ENCODE measurements at places on chromosomes 3 and 15.

DNA sequence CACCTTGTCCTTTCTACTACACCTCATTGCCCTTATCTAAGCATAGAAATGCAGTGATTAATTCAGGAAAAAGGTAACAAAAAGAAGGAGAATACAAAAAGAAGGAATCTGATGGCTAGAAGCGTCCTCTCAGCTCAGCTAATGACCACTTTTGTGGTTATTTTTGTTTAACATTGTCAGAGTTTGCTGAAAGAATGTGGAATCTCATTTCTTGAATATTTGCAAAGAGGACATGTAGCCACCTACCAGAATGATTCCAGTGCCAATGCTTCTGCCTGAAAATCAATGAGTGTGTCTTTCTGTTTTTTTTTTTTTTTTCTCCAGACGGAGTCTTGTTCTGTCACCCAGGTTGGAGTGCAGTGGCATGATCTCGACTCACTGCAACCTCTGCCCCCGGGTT is 24.5 kb downstream of the NANOGP8 start:
- DNase-seq: no peak

DNA sequence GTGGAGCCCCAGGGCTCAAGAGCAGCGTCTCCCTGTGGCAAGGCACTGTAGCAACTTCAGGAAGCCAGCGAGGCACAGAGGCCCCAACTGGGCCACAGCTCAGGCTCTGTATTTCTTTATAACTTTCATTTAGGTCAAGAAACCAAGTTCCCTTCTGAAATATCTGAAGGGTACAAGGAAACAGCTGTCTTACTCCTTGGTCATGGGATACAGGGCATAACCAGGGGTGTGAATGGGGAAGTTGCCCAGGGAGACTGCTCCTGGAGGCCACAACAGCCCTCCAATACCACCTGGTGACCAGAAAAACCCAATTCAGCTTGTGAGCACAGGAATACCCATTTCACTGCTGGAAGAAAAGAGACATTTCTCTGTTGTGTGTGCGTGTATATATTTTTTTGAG is 13.3 kb upstream of the SPTBN5 start:
- no peak for DNase-seq

GRCh38 chr3:12040902-12041301 is 36.7 kb downstream of the SYN2 start:
- DNase-seq: no peak

DNA sequence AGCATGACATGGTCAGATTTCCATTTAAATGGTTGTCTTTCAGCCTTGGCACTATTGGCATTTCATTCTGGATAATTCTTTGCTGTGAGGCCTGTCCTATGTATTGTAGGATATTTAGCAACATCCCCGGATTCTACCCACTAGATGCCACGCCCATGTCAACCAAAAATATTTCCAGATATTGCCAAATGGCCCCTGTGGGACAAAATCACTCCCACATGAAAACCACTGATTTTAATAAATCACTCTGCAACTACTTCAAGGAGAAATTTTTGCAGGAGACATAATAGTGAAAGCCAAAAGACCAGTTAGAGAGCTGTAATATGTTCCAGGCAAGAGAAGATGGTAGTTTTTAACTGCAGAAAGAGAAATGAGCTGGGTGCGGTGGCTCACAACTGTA is 55.9 kb upstream of the RARB start:
- no peak for DNase-seq

DNA sequence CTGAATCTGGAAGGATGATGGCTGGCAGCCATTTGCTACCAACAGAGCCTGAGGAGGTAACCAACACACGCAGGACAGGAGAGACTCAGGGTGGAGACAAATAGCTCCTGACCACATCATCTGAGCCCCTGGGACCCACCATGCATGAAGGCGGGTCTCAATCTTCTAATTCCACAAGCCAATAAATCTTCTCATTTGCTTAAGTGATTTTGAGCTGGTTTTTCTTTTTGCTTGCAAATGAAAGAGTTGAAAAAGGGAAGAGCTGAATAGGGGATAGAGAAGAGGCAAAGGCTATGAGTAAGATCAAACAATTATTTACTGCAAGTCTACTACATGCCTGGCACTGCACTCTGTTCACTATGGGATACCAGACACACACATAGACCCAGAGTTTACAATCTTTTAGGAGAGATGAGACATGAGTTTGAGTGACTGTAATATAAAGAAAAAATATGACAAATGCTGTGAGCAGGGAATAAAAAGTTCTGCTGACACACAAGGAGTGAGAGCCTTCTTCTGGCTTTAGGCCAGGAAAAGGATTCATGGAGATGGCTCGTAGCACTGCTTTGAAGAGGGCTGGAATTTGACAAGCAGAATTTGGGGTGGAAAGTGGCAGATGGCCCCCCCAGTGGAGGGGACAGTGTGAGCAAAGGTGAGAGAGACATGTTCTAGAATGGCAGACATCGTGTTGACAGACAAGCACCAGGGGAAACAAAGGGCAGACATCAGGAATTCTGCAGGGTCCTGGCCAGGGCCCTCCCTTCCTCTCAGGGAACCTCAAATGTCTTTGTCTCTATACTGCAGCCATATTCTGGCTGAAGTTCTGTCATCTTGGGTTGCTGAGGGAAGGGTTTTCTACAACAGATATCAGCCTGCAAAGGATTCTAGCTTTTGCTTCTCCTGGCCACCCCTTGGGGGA is 69.8 kb upstream of the WNT5A start:
- no peak for DNase-seq

- no peak for DNase-seq
Measured at GRCh38 chr15:91255670-91256192, 155.7 kb downstream of the SV2B start.

DNA sequence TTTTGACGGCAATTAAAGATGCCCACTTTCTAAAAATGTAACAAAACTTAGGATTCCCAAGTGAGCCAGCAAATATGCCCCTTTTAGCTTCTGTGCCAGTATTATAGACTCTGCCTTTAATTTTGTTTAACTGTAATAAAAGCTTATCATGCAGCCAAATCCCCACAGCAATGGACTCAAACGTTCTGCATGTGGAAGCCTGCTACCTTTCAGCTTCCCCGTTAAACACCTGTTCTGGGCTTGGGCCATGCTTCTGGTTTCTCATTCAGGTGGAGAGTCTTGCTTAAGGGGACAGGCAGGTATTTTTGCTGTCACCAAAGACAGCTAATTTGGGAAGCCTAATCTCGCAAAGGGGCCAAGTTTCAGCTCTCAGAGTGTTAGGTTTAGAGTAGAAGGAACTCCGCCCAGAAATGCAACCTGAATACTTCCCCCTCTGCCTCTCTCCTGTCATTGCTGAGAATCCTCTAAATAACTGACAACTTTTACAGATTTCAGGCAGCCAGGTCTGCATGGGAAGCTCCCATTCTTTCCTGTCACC is 399.4 kb upstream of the ATP11B start:
- DNase-seq: no peak

GRCh38 chr3:49701388-49702077 is 12.2 kb downstream of the RNF123 start:
- no peak for DNase-seq

DNA sequence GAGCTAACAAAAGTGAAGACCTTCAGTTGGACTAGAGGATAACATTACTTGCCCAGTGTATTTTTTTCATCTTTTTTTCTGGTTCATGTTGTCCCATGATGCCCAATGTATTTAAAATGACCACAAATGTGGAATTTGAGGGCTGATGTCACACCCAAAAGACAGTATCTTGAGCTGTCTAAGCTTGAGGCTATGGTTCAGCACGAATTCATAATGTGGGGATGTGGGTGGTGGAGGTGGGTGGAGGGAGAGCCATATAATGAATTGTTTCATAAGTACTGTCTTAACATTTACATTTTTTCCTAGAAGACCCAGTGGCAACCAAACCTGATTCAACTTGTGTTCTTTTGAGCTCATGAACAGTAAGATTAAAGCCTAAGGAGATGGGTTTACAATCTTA is 37.5 kb downstream of the CHAC1 start:
- DNase-seq: no peak

GRCh38 chr15:58229297-58229768 is 91.2 kb downstream of the AQP9 start:
- peak; percentile 8 for DNase-seq

GRCh38 chr3:179871782-179872181 is 165.0 kb downstream of the PEX5L start:
- no peak for DNase-seq

- no peak for DNase-seq
Measured at GRCh38 chr15:94001255-94001801, 230.0 kb upstream of the MCTP2 start.

GRCh38 chr3:147301781-147302180 is 104.6 kb downstream of the ZIC4 start:
- no peak for DNase-seq

DNA sequence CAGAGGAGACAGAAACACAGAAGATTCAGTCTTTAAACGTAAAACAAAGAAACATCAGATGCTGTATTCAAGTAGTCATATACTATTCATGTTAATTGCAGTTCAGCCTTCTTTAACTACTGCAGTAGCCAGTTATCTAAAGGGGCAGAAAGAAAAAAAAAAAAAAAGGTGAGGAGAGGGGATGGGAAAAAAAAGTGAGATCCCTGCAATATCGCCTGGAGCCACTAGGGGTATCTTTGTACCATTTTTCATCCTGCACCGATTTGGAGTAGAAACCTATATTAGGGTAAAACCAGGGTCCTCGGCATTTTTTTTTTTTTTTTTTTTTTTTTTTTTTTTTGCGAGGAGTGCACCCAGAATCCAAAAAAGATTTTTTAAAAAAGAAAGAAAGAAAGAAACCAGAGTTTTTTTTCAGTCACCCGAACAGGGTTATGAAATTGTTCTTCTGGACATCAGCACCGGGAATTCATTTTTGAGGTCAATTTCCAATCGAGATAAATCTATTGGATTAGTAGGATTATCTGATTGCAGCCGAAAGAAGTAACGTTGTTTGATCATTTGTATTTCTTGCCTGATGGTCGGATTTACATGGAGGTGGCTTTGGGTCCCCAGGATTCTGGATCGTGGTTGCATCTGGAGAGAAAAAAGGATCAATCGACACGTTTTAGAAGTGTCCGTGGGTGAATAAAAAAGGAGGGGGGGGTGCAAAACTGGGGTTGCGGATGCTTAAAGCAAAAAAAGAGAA is 186.7 kb downstream of the NLGN1 start:
- no peak for DNase-seq

- DNase-seq: no peak
Measured at GRCh38 chr15:77631745-77632533, 773 bp downstream of the LINGO1 start.

GRCh38 chr15:101490922-101491733 is 1.6 kb upstream of the PCSK6 start:
- DNase-seq: no peak

GRCh38 chr3:186590580-186591295 is 20.2 kb downstream of the DNAJB11 start:
- no peak for DNase-seq

GRCh38 chr3:124131580-124131979 is 139.7 kb upstream of the ROPN1 start:
- DNase-seq: no peak

GRCh38 chr3:129585949-129586657 is 20.4 kb downstream of the PLXND1 start:
- DNase-seq: no peak

DNA sequence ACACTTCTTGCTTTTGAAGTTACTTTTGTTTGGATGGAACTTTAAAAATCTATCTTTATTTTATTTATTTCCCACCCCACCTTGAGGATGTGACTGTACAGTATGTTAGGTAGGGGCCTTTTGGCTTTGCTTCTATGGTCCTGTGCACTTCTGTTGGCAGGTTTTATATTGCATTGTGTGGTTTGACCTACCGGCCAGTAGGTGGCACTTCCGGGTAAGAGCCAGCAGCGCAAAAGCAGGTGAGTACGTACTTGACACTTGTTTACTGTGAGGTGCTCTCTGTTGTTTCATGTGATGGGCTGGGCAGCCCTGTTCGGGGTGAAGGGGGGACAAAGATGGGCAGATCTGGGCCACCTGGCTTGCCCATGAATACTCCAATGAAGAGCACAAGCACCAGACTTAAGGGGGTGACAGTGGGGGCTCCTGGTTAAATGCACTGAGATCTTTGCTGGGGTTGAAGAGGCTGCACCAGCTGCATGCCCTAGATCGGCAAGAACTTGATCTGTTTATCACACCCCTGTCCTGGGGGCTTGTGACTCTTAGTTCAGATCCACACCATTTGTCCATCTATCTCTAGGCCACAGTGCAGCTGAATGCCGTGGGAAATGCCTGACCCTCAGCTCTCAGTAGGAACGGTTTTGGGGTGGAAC is 131.6 kb downstream of the NLGN1 start:
- no peak for DNase-seq

DNA sequence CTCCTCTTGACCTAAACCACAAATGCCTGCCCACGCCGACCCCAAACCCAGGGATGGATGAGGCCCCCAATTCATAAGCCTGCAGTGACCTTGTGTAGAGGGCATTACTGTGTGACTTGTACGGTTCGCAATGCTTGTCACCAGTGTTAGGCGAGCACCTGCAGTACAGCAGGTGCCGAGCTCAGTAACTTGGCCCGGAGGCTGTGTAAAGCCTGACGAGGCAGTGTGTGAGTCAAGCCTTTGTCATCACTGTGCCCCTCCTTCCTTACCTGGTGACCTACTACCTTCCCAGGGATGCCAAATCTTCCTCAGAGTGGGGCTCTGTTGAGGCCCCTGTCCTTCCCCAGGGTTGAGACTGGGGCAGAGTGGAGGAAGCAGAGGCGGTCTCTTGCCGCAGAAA is 37.2 kb upstream of the TMEM115 start:
- DNase-seq: no peak

- DNase-seq: no peak
Measured at GRCh38 chr3:63624941-63625560, 27.4 kb upstream of the SNTN start.

GRCh38 chr15:81945014-81945615 is 100.7 kb downstream of the MEX3B start:
- DNase-seq: no peak

- DNase-seq: no peak
Measured at GRCh38 chr3:188471723-188472122, 317.8 kb downstream of the LPP start.

DNA sequence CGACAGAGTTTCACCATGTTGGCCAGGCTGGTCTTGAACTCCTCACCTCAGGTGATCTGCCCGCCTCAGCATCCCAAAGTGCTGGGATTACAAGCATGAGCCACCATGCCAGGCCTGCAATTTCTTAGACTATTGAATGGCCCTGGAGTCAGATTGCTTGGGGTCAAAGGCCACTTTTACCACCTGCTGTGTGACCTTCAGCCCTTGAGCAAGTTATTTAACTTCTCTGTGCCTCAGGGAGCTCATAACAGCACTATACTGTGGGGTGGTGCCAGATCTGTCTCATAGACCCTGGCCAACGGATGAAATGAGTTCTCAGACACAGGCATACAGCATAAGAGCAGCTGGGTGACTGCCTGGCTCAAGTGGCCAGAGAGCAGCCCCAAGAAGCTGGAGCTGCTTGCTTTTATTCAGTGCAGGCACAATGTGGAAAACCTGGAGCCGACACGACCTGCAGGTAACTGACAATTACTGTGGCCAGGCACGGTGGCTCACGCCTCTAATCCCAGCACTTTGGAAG is 44.9 kb upstream of the FURIN start:
- DNase-seq: no peak

- DNase-seq: no peak
Measured at GRCh38 chr3:72340476-72341379, 507.5 kb downstream of the SHQ1 start.

- DNase-seq: no peak
Measured at GRCh38 chr3:181493423-181493822, 218.3 kb upstream of the SOX2 start.
